ENCODE measurements at places on chromosomes 7 and 10.

GRCh38 chr7:137952426-137952805, 49.5 kb downstream of the CREB3L2 start:
- no peak for DNase-seq

DNA sequence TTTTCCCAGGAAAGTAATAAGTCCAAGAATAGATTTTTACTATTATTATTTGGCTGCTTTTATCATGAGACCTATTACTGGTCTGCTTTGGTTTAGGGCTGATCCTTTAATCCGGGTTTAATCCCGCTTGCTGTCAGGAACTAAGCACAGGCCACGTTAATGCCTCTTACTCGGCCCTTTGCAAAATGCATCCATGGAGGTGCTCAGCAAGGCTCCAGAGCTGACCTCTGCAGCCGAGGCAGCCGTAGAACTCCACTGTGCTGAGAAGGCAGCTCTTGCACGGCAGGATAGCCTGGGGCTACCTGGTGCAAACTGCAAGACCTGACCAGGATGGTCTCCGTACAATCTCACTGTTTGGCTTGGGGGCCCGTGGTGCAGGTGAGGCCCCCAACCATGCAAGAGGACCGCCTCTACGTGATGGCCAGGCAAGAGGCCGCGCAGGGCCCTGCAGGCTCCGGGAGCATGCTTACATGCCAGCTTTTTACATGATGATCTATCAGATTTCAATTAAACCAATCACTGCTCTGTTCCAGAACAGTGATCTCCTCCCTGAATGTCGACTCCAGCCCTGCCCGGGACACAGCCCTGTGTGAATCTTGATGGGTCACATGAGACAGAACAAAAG, 10.4 kb upstream of the CALML3 start:
- no peak for DNase-seq

DNA sequence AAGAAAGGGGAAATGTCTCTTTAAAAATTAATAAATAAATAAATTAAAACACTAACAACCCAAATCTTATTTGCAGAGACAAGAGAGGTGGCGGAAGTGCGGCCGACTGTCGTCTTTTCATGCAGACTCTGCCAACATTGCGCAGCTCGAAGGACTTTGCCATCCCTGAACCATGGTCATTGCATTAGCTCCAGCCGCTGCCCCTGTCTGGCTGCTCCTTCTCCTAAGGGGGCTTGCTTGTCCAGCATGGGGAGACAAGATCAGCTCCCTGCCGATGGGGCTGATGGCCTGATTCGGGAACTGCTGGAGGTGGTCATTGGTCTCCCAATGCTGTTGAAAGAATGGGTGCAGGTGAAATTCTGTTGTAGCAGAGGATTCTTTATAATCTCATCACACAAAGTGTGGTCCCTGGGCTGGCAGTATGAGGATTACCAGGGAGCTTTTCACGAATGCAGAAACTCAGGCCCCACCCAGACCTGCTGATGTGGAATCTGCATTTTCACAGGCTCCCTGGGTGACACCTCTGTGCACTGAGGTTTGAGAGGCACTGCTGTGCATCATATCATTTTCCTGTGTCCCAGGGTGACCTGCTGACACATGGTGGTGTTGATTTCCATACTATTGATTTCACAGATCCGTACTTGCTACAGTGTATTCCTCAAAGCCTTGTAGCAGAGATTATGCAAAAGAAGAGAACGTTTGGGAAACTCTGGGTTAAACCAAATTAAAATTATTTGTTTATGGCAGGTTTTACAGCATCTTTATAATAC, 172.4 kb upstream of the ZMIZ1 start:
- DNase-seq: no peak

DNA sequence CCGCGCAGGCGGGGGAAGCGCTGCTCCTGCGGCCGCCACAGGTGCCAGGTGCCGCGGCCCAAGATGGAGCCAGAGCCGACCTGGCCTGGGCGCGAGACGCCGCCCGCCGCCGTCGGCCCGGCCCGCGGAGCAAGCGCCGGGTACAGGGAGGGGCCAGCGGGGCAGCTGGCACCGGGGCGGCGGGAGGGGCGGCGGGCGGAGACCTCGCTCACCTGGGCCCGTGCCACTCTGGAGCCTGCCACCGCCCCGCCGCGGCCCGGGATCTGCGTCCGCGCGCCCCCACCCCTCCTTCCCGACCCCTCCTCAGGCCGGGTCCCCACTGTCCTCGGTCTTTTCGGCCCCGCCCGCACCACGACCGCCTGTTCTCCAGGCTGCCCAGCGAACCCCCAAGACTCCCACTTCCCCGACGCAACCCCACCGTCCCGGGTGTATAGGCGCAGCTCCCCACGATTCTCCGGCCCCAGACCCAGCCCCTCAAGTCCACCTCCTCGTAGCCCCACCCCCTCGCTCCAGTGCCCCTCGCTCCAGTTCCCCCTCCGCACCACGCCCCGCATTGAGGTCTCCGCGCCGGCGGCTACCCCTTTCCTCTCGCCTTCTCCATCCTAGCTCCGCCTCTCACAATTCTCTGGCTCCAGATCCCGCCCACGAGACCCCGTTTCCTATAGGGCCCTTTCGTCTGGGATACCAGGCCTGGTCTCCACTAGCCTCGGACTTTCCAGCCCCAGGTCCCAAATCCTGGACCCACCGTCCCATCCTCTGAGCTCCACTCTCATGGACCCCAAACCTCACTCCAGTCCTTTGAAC, at the start of gene GPRIN2:
Gene GPRIN2 (minus strand): TSS at position 144 of the 804 bp plus-strand sequence. CDS start 5,922 bp downstream, outside the sequence.
- no peak for DNase-seq

DNA sequence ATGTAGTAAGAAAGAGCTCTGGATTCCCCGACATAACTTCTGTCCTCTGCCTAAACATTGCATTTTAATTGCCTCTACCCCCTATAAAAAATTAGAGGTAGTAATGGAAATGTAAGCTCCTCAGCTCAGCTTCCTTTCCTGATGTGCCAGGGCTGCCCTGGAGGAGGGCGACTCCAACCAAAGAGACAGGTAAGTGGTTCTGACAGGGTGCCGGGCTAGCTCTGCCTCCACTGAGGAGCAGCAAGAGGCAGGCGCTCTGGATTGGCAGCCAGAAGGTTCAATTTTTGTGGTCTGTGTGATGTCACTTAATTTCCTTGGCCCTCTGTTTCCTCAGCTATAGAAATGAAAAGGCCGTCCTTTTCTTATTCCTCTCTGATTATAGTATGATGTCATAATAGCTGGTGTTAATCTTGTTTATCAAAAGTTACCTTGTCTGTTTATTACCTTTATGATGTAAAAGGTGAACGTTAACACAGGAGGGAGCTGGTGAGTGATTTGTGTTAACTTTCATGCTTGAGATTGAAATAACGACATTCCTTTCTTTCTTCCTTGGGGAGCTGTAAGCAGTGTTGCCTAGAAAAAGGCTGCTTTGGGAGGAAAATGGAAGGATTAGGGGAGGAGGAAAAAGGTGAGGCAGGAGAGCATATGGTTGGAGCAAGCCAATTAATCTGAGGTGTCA, 51.8 kb downstream of the ANLN start:
- no peak for DNase-seq

GRCh38 chr10:124059551-124059950, 33.8 kb downstream of the CHST15 start:
- no peak for DNase-seq

DNA sequence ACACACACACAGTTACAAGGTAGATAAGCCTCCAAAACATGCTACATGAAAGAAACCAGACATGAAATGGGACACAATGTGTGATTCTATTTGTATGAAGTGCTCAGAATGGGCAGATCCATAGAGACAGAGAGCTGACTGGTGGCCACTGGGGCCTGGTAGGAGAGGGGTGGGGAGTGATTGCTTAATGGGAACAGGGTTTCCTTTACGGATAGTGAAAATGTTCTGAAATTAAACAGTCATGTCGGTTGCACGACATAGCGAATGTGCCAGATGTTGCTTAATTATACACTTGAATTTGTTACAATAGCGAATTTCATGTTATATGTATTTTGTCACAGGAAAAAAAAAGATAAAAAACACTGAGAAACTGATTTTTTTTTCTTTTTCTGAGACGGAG, 122.3 kb downstream of the SPDYE5 start:
- no peak for DNase-seq

GRCh38 chr7:3955751-3956696, 655.0 kb downstream of the SDK1 start:
- DNase-seq: no peak

GRCh38 chr7:24978843-24979469, 1.0 kb downstream of the OSBPL3 start:
- no peak for DNase-seq

DNA sequence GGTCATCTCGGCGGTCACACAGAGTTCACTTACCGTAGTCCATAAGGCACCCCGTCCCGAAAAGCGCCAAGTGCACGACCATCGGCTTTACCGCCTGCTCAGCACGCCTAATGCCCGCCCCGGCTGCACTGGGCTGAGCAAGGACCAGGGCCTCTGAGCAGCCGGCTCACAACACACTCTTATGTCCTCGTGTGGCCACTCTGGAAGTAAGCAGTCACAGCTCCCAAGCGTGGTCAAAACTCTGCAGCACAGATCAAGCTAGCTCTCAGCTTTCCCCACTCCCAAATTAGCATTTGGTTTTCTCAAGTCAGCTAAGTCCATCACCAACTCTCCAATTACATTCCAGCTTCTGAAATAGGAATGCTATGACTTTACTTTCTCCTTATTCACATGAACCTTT, 57.7 kb downstream of the MAD1L1 start:
- no peak for DNase-seq

DNA sequence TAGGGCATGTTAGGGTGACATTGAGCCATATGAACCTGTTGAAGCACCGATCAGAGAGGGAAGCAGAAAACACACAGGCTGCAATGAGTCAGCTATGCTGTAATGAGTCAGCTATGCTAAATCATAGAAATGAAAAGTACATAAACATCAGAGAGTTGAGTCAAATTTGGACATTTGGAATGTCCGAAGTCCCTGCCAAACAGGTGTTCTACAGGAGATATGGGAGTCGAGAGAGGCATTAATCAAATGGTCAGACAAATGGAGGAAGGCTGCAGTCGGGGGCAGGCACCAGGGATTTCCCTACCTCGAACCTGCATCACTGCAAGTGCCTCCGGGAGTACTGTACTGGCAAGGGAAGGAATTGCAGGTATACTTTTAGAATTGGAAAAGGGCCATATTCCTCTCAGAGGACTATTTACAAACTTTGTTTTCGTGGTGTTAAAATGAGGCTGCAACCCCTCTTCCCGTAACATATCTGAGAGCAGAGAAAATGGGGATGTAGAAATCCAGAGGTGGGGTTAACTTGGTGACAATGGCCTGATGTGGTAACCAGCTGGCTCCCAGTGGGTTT, 8.8 kb upstream of the ZC3HAV1 start:
- no peak for DNase-seq
